Epithelial cell of proximal tubule (primary cell): ENCODE measurements at places on chromosomes 2 and 18. TPM values are rescaled to one million over a fixed set of nuclear protein-coding genes. Genes with fewer than 3 reads are reported as not detected.

- peak; percentile 22 for DNase-seq
Observed at GRCh38 chr2:29317077-29317517, 201.9 kb downstream of the CLIP4 start.

GRCh38 chr2:240995041-240996021 lies 3.1 kb upstream of the SNED1 start:
- DNase-seq = no peak

USP37 gene
- total RNA-seq = 6.8 and 14.9 TPM in 2 replicates

GRCh38 chr2:1681323-1682180 lies 62.8 kb downstream of the PXDN start:
- DNase-seq = no peak

MOGAT1 gene
- not detected in 2 replicates for total RNA-seq

CCDC148 gene
- 0.86 and 1.2 TPM in 2 replicates for total RNA-seq

MPV17 gene
- 71.3 and 76.5 TPM in 2 replicates for total RNA-seq

- DNase-seq = peak; percentile 80
Observed at GRCh38 chr2:37561615-37562569, 109.5 kb downstream of the CDC42EP3 start.

- no peak for DNase-seq
Observed at GRCh38 chr2:232138441-232138840, 176.9 kb downstream of the DIS3L2 start.

RNF152 gene
- total RNA-seq = 0.58 and 0.80 TPM in 2 replicates

DNA sequence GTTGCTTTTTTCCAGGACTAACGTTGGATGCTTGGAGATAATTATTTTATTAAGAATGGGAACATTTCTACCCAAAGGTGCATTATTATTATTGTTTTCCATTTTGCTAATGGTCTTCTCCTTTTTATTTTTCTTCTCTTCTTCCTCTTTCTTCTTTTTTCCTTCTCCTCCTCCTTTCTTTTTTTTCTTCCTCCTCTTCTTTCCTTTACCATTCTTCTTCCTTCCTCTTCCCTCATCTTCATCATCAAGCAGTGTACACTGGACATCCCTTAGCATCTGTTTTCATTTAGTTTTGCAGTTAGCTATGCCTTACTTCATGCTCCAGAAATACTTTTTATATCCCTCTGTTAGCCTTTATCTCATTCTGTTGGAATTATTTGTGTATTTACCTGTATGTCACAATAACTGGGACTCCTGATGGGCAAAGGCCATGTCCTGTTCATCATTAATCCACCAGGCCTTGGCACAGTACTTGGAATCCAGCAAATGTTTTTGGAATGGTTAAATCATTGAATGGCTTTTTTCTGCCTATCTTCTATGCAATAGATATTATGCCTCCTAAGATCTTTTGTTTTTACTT lies 162.7 kb downstream of the CAMKMT start:
- DNase-seq = peak; percentile 49

DNA sequence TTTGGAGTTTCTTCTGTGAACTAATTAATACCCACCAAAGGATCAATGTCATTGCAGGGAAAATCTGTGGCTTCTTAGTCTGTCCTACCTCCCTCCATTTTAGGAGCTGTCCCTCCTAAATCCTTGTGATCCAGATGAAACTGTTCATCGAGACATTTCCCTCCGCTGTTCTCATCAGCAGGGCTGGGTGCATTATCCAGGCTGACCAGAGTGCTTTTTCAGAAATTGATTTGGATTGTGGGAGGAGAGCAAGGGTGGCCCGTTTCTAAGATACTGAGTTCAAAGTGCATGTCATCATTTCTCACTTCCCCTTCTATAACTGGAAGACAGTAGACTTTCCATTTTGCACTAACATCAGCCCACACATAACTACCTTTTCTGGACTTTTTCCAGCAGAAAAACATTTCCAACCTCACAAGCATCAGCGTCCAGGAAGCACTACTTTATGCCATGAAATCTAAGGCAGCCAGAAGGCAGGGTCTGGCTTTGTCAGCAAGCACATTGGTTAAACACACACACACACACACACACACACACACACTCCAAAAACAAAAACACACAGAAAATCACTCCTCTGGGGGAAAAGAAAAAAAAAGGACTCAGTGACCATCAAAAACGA lies 94.1 kb downstream of the ANKRD44 start:
- DNase-seq = no peak

GRCh38 chr2:117536139-117536538 lies 278.4 kb upstream of the DDX18 start:
- DNase-seq = no peak

AGFG1 gene
- 75.8 and 132 TPM in 2 replicates for total RNA-seq

IL1A gene
- total RNA-seq = 1.4 TPM in 2 replicates

C2orf72 gene
- 0.29 and 3.8 TPM in 2 replicates for total RNA-seq

- no peak for DNase-seq
Observed at GRCh38 chr2:37780387-37780676, 108.9 kb upstream of the CDC42EP3 start.

SOWAHC gene
- 9.2 and 22.5 TPM in 2 replicates for total RNA-seq

DNA sequence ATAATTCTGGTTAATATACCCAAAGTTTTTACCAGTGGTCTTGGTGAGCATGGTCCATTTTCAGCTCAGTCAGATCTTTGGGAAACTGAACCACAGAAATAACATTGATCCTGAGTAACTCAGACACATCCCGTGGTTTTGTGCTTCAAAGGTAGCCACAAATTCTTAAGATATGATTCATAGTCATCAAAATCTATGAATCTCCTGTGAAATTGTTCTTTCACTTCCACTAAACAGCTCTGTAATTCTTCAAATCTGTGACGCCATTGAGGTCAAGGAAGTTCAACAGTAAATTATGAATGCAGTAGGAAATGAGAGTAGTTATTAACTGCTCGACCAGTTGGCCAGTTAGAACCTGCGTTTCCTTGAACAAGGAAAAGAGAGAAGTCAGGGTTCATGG lies 147.3 kb downstream of the IRS1 start:
- DNase-seq = peak; percentile 92

DNA sequence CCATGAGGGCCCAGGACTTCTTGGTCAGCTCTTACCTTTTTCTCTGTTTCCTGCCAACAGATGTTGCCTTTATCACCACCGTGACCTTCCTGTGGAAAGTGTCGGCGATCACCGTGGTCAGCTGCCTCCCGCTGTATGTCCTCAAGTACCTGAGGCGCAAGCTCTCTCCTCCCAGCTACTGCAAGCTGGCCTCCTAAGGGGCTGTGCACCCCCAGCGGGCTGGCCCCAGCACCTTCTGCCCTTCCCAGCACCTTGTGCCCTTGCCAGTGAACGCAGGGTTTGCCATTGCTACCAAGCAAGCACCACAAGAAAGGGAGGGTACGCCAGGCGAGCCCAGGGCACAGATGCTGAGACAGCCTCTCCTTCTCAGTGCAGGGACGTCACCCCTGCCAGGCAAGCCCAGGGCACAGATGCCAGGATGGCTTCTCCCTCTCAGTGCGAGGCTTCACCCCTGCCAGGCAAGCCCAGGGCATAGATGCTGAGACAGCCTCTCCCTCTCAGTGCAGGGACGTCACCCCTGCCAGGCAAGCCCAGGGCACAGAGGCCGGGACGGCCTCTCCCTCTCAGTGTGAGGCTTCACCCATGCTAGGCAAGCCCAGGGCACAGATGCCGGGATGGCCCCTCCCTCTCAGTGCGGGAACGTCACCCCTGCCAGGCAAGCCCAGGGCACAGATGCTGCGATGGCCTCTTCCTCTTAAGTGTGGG lies 18.4 kb upstream of the NFATC1 start:
- no peak for DNase-seq
